ENCODE measurements at places on chromosomes 2 and 18.

DNA sequence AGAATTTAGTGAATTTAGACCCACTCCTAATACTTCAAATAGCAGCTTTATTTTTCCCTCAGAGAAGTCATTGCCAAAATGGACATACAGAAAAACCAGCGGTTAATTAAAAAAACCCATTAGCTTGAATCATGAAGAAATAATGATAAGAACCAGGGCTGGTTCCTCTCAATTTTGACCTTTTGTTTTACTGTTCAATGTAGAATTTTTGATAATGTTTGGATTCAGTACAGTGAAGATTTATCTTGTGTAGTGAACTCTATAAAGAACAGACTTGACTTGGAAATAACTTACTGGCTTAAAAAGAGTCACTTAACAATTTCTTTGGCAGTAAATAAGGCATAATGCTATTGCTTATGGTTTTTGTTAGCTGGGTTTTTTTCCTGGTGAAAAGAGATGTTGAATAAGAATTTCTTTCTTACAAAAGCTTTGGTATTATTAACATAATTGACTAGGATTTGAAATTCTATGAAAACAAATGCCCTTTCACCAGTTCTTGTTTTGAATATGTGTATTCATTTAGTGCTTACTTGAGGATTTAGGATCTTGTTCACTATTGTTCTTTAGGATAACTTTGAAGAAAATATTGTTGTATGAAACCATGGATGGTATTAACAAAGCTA is 73.4 kb upstream of the ITPRID2 start:
- no peak for DNase-seq

- DNase-seq = no peak
Observed at GRCh38 chr2:235063471-235063961, 111.7 kb downstream of the SH3BP4 start.

GRCh38 chr2:234771176-234771575 is 180.6 kb upstream of the SH3BP4 start:
- no peak for DNase-seq

DNA sequence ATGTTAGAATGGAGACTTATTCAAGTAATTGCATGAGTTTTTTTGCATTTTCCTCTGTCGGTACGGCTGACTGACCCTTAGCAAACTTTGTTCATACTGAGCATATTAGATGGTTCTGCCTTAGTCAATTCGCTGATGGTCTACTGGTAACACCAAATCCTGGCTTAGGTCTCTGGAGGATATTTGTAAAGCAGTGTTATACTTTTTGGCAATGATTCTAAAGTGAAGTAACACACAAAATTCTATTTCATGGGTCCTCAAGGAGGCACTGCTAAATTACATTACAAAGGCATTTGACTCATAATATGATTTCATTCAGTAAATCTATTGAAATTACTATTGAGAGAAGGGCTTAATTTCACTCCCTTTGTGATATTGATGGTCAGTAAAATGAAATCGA is 246.8 kb upstream of the RASGRP3 start:
- no peak for DNase-seq

- peak; percentile 51 for DNase-seq
Observed at GRCh38 chr2:127663566-127664064, 11.7 kb downstream of the LIMS2 start.

GRCh38 chr2:126658905-126659561 is 3.1 kb downstream of the GYPC start:
- peak; percentile 82 for DNase-seq

DNA sequence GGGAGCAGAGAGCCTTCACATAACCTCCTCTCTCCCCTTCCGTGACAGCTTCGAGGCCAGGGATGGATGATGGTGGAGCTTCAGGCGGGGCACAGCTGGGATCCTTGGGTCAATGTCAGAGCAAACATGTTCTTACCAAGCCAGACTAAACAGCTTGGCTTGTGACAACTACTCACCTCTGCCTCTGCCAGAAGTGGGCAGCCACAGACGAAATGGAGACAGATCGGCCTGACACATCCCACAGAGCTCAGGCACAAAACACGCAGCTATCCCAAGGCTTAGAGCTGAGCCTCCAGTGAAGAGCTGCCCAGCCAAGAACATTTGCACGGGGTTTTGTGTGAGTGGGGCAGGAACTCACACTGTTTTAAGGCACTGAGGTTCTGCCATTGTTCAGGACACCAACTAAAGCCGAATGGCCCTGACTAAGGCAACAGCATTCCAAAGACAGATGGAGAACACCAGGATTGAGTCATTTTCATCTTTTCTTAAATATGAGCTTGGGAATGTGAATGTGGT is 12.8 kb downstream of the PXDN start:
- peak; percentile 62 for DNase-seq

DNA sequence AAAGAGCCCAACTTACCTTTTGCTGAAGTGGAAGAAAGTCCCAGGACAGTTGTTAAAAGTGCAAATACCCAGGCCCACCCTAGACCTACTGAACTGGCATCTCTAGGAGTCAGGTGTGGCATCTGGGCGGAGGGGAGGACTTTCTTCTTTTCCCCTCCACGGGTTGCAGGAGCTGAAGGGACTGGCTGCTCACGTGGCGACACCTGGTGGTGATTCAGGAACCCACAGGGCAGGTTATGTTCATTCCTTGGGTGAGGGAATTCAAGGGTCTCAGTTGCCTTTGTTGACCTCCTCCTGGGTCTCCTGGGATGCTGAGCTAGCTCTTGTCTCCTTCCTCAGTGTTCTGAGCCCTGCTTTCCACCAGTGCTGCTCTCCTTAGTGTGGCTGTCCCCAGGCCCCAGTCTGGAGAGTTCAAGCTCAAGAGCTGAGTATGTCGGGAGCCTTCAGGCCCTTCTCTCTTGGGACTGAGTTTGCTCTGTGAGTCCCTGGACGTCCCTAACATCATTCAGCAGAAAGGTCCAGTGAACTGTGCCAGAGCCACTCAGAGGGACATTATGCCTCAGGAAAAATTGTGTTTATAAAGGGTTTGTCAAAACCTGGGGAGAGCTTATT is 56.9 kb downstream of the DYSF start:
- peak; percentile 78 for DNase-seq

DNA sequence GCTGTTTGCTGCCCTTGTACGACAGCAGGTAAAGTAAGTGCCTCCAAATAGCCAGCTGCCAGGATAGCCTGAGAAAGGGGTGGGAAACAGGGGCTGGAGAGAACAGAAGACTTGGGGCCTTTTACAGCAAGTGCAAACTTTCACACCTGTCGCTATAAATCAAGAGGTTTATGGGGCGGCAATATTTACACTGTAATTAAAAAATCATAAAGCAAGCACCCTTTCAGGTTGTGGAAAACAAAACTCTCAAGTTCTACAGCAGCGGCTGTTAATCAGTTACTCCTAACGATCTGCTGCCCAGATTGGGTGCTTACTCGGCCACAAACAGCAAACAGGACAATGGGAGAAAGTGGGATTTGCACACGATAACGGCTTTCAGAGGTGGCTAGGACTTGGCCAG is 359.5 kb upstream of the ETAA1 start:
- DNase-seq = no peak

GRCh38 chr2:12555012-12555645 is 161.6 kb upstream of the TRIB2 start:
- no peak for DNase-seq

DNA sequence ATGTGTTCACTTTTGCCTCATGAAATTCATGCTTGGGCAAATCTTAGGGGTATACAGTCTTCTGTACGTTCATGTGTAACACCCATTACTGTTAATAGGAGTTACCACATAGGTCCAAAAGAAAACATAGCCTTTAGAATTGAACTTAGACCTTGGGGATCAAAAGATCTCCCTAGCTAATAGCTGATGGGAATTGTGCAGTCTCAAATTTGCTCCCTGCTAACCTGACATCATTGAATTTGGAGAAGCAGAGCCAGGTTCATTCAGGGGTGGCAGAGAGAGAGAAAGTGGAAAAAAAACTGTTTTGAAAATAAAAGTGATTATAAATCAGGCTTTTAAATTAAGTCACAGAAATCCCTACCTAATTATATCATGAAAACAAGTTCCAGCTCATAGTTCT is 28.0 kb upstream of the PPP3R1 start:
- DNase-seq = no peak

GRCh38 chr2:43685357-43685756 is 9.1 kb upstream of the C1GALT1C1L start:
- DNase-seq = no peak

GRCh38 chr18:64270121-64270520 is 121.2 kb upstream of the LINC00305 start:
- DNase-seq = no peak

- no peak for DNase-seq
Observed at GRCh38 chr2:213551526-213551925, 267.3 kb downstream of the SPAG16 start.

DNA sequence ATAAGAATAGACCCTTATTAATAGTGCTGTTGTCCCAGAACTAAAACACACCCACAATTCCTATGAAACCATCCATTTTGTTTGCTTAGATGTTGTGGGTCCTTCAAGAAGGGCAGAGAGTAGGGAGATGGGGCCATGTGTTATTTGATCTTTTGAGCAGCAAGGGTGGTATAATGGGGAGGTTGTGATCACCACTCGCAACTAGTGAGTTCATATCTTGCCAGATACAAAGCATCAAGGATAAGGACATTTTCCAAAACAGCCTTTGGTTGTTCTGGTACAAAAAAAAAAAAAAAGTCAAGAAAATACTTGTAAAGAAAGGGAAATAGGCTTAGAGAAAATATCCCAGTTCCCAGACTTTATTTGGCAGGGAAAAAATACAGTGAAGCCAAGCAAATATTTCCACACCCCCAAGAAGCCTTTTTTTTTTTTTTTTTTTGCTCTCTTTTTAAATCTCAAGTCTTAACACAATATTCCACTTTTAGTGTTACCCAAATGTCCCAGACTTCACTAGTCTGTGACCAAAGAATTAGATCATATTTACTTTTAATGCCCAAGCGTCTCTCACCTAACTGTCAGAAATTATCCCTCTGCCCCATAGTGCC is 54.1 kb downstream of the ANTXR1 start:
- no peak for DNase-seq

GRCh38 chr2:98123286-98123685 is 36.3 kb downstream of the VWA3B start:
- DNase-seq = no peak

DNA sequence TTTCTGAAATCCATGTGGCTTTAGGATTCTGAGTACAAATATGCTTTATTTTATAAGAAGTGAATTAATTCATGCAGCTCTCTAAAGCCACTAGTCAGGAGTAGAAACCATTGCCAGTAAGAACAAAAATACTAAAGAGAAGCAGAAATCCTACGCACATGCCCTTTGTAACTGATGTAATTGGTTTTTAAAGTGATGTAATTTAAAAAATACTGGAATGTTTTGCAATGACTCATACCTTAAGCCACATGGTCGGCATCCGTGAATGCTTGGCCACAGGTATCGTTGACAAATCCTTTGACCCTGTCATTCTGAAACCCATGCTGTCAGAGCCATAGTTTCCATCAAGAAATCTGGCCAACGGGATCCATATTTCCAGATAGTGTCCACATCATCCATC is 213.3 kb downstream of the ACKR3 start:
- DNase-seq = no peak

GRCh38 chr2:119431155-119431975 is at the start of gene TMEM37:
TMEM37 (plus strand) TSS chr2:119431854; CDS start chr2:119431904, 50 bp downstream.
- peak; percentile 82 for DNase-seq

- peak; percentile 61 for DNase-seq
Observed at GRCh38 chr2:20093263-20094141, 42.1 kb upstream of the LAPTM4A start.

GRCh38 chr2:125658583-125658982 is 997.4 kb upstream of the GYPC start:
- DNase-seq = no peak

- DNase-seq = no peak
Observed at GRCh38 chr2:197943731-197944130, 139.3 kb downstream of the PLCL1 start.

- DNase-seq = no peak
Observed at GRCh38 chr2:100376836-100377235, 40.6 kb downstream of the CHST10 start.

GRCh38 chr18:29147944-29148343 is 971.0 kb upstream of the CDH2 start:
- DNase-seq = no peak

- no peak for DNase-seq
Observed at GRCh38 chr2:41877114-41877678, 170.6 kb upstream of the PKDCC start.

GRCh38 chr18:53785811-53786210 is 438.7 kb downstream of the MBD2 start:
- DNase-seq = no peak

GRCh38 chr2:173555833-173556232 is 201.2 kb downstream of the CDCA7 start:
- DNase-seq = no peak

GRCh38 chr18:31098878-31099277 is 3.3 kb downstream of the DSC2 start:
- DNase-seq = no peak

GRCh38 chr2:55710025-55710424 is 16.4 kb upstream of the PNPT1 start:
- DNase-seq = no peak

DNA sequence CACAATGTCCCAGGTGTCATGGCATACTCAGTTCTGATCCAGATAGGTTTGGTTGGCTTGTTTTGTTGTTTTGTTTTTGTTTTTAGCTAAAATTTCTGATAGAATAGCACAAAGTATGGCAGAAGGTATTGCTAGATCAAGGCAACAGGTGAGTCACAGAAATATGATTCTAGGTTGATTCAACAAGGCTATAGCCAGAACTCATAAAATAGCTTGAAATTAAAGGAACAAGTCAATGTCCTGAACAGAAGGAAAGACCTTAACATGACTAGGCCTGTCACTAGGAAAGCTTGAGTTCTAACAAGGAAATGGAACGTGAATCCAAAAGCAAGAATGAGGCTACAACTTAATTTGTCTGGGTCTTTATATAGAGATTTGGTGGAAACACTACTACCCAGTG is 157.1 kb downstream of the GALNT3 start:
- DNase-seq = no peak

GRCh38 chr2:152929628-152930027 is 211.2 kb downstream of the ARL6IP6 start:
- DNase-seq = no peak

DNA sequence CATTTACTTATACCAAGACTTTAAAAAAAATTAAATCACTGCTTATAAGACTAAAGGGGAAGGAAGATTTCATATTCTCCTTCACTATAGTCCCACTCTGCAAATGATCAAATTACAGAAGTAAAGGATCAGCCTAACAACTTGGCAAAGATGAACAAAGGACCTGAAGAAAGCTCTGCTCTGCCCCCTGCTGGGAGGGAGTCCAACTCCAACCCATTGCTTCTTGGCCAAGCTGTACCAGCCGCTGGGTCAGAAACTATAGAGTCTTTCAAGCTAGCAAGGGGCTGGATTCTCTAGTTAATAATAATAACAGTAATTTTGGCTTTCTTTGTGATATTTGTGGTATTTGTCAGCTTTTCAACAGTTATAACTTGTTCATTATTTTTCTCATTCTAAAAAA is 927.0 kb upstream of the CRIM1 start:
- DNase-seq = no peak

Data from aorta (tissue), 5 donors.